Activated T-helper 1 cell treated with anti-CD3 and anti-CD28 coated beads, Interleukin-2, amount 50 U/mL, for 16 hours (primary cell): ENCODE measurements at places on chromosomes 7 and 10.

DNA sequence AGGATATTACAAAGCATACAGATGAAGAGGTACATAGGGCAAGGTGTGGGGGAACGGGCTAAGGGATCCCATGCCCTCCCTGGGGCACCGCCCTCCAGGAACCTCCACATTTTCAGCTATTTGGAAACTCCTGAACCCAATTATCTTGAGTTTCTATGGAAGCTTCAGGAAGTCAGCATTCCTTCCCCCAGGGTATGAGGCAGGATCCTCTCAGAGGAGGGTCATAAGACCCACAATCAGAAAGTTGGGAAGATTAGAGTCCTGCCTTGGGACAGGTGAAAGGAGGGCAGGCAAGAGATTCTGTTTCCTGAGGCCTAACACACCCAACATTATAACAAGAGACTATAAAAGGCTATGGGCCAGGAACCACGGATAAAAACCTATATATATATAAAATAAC, 98.0 kb downstream of the RALA start:
- no peak for DNase-seq

- DNase-seq: no peak
Measured at GRCh38 chr10:122121059-122121458, 132.1 kb downstream of the TACC2 start.

DNA sequence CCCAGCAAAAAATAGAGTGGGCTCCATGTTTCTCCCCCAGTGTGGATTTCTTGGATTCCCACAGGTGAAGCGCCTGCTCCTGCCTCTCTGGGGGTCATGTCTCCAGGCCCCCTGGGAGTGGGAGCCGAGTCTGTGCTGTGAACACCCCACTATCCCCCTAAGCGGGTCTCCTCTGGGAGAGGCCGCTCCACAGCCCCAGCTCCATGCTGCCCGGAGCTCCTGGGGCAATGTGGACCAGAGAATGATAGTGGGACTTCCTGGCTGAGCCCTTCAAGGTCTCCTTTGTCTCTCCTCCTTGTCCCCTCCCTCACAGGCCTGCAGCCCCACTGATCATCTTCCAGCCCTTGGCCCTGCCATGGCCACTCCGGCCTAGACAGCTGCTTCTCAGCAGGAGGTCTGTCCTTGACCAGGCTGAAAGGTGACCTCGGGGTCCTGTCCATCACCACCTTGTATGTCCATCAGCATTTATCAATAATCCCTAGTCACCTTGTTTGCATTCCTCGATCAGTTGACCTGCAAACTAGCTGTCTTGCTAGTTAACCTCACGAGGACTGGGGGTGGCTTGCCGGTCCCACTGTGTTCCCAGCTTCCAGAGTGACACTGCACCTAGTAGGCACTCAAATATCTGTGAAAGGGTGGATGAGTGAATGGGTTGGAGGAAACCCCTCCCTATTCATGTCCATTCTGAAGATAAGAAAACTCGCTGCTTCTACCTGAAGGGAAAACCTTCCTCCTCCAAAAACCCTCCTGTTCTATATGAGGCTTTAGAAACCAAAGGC, 776 bp upstream of the CALML3 start:
- DNase-seq: no peak

- DNase-seq: no peak
Measured at GRCh38 chr7:51278797-51279196, 37.8 kb downstream of the COBL start.

- DNase-seq: no peak
Measured at GRCh38 chr7:68246189-68246633, 1249.6 kb downstream of the TYW1 start.

GRCh38 chr7:140275069-140275965, 98.5 kb upstream of the KDM7A start:
- no peak for DNase-seq

DNA sequence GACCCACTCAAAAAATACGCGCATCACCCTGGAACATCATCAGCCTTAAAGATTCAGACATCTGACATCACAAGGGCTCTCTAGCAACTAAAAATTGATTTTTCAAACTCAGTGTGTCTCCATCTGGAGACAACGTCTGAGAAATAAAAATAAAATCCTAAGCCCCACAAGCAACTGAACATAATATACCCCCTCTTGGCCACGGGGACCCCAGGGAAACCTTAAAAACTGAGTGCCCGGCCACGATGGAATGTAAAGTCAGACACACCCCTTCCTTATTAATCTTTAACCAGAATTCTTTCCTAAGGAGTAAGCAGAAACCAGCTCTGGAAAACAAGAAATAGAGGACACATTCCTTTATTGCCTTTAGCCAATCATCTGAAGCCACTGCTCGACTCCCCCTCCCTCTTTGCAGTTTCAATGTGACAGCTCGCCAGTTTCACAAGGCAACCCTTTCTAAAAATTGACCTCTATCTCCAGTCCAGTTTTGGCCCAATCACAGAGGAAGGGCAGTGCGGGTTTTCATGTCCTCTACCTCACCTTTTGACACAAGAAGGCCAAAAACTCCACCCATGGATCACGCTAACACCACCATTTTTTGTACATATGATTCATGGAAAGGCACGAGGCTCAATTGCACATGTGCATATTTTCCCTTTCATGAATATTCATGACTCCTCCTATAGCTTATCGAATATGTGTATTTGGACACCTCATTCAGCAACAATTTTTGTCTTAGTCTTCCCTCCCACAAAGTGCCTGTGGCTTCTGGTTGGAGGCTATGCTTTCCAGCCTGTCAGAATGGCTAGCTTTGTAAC, 24.2 kb downstream of the IFIT3 start:
- DNase-seq: no peak

DNA sequence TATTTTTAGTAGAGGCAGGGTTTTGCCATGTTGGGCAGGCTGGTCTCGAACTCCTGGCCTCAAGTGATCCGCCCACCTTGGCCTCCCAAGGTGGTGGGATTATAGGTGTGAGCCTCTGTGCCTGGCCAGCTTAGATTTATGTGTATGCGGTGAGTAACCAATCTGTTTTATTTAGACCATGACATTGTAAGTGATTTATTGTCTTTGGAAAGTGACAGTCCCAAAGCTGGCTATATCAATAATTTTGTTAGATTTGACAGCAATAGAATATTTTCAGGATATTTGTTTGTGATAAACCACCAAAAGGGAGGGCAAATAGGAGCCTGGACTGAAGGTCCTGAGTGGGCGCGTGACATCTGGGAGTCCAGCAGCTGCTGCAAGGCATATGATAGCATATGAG, 75.7 kb downstream of the XRCC2 start:
- no peak for DNase-seq

GRCh38 chr10:61391281-61391680, 61.9 kb downstream of the TMEM26 start:
- no peak for DNase-seq

DNA sequence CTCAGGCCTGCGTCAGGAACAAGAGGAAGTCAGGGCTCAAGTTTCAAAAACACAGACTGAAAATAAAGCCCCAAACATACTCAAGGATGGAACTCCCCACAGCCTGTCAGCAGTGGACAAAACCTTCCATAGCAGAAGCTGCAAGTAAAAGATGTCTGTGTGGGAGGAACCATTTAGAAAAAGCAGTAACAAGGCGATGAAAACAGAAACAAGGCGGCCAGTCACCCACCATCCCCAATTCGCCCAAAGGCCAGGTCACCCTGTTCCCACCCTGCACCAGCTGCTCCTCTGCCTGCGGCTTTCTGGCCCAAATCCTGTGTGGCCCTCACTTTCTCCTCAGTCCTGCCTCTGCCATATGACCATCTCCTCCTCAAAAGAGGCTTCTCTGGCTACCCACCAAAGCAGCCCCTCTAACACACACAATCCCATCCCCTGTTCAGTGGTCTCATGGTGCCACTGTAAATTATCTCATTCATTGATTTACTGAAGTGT, 27.8 kb downstream of the KCNMA1 start:
- no peak for DNase-seq

- DNase-seq: no peak
Measured at GRCh38 chr10:44300666-44301649, 83.9 kb downstream of the CXCL12 start.
